ENCODE measurements at places on chromosomes 13 and 19.
A peak's percentile ranks its signal among the peaks of the same experiment; 100 is the strongest.

- H3K4me1 ChIP-seq: no peaks in the 10 kb centered on the region
- no peak overlapping the region for H3K27ac ChIP-seq
- DNase-seq: no peak
- no peaks in the 10 kb centered on the region for H3K36me3 ChIP-seq
- no peak overlapping the region for H3K4me3 ChIP-seq
These were observed 239.7 kb downstream of the MTUS2 start for GRCh38 chr13:29059800-29060199.

DNA sequence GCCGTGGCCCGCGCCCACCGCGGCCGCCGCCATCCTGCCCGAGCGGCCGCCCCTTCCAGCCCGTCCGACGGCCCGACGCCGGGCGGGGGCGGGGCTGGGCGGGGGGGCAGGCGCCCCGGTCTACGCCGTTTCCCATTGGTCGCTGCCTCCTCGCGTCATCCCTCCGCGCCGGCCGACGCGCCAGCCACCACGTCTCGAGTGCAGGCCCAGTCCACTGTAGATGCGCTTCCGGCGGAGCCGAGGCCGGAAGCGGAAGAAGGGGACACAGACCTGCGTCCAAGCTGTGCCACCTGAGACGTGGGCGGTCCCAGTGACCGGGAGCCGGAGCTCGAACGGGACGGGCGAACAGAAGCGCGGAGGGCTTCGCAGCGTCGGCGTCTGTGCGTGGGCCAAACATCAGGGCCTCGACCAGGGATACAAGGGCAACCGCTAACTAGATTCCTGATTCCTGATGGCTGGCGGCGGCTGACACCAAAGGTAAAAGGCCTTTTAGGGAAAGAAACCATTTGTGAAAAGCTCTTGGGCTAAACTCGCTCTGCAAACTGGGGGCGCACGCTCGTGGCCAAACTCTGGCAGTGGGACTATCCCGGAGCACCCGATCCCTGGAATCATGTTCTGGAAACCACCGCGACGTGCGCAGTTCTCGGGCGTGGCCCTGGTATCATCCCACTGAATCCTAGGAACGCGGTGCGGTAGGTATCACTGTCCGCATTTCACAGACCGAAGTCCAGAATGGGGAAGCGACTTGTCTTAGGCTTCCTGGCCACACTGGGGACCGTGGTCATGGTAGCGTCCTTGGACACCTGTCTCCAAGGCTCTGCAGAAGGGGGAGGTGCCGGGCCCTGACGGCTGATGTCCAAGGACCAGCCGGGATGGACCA, at the start of gene SLC35E1:
SLC35E1 (minus strand) TSS at position 84 of the 880 bp plus-strand sequence; CDS start at position 33, 51 bp downstream.
- H3K36me3 ChIP-seq: peaks cover 31% of the 10 kb centered on the region
- DNase-seq: peak; percentile 97
- no peaks in the 10 kb centered on the region for H3K27me3 ChIP-seq
- H3K4me1 ChIP-seq: peaks cover 16% of the 10 kb centered on the region

- no peaks in the 10 kb centered on the region for H3K27me3 ChIP-seq
- H3K4me1 ChIP-seq: no peaks in the 10 kb centered on the region
- no peak overlapping the region for H3K27ac ChIP-seq
- DNase-seq: no peak
These were observed 343.1 kb downstream of the TEX29 start for GRCh38 chr13:111663505-111663904.

GRCh38 chr19:58033741-58034476, at the start of gene ZSCAN1:
TSS of gene ZSCAN1 (plus strand) at chr19:58034025. CDS start at chr19:58037837, 3,812 bp downstream.
- peak; percentile 65 for DNase-seq
- no peaks in the 10 kb centered on the region for H3K4me1 ChIP-seq

DNA sequence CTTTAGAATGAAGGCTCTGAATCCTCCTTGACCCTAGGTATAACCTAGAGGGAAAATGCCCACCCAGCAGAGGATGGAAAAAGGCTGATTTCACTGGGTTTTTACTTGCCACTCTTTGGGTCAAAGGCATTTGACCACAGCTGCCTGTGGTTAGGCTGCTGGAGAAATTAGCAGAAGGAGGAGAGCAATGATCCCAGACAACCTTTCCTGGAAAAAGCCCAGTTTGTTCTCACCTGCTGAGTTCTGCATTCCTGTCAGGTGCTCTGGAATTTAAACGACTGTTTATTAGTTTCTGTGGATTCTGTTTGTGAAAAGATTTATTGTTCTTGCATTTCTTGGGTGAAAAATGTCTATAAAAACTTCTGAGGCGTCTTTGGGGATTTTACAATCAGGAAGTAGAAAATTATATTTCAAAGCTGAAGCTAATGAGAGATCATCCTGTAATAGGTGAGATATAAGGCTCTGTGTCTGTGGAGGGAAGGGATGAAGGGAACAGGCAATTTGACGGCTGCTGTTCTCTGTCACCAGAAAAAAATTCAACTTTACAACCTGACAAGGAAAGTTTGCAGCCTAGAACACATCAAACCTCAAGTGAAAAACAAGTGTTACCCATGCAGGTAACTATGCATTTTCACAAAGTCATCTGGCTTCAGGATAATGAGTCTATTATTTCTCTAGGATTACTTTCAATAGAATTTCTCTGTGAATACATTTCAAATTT, 519.7 kb downstream of the DIAPH3 start:
- DNase-seq: no peak
- H3K36me3 ChIP-seq: no peaks in the 10 kb centered on the region
- H3K27ac ChIP-seq: no peak overlapping the region
- no peak overlapping the region for H3K4me3 ChIP-seq

All from adrenal gland (tissue), 19 donors.